Activated naive CD4-positive, alpha-beta T cell treated with anti-CD3 and anti-CD28 coated beads, Interleukin-2, amount 10 ng/mL, durations not matched to agents 5 hours and 36 hours (primary cell): ENCODE measurements at places on chromosomes 2 and 18. TPM values are rescaled to one million over a fixed set of nuclear protein-coding genes. Genes with fewer than 3 reads are reported as not detected.

SPDYA gene
- total RNA-seq = 1.3 TPM

GEN1 gene
- total RNA-seq = 30.0 TPM

KCNK3 gene
- not detected for total RNA-seq

MLPH gene
- not detected for total RNA-seq

TSPYL6 gene
- total RNA-seq = not detected

SERPINB11 gene
- not detected for total RNA-seq

CNRIP1 gene
- total RNA-seq = not detected

MALL gene
- not detected for total RNA-seq

ESPNL gene
- 0.10 TPM for total RNA-seq

METTL5 gene
- 55.7 TPM for total RNA-seq

DSG3 gene
- not detected for total RNA-seq

UGT1A10 gene
- not detected for total RNA-seq

TMEM182 gene
- 1.8 TPM for total RNA-seq

ABCG5 gene
- not detected for total RNA-seq

TBR1 gene
- total RNA-seq = 0.18 TPM

RBM45 gene
- total RNA-seq = 17.5 TPM

SATB2 gene
- total RNA-seq = 0.07 TPM

TMEM198 gene
- total RNA-seq = 1.1 TPM

MATN3 gene
- not detected for total RNA-seq

ABHD1 gene
- total RNA-seq = not detected

GAREM1 gene
- total RNA-seq = not detected

IL36A gene
- total RNA-seq = not detected

SCN9A gene
- total RNA-seq = 0.26 TPM
